ENCODE measurements at places on chromosomes 12 and 14. TPM values are rescaled to one million over a fixed set of nuclear protein-coding genes. Genes with fewer than 3 reads are reported as not detected.

Gene TAS2R50
- total RNA-seq, result 2.0 TPM

Gene KRT71
- not detected for total RNA-seq

Gene NRL
- total RNA-seq, result 4.9 TPM

Gene HRK
- total RNA-seq, result 5.0 TPM

Gene TGM1
- total RNA-seq, result 13.1 TPM

Gene WNT5B
- 4.8 TPM for total RNA-seq

DNA sequence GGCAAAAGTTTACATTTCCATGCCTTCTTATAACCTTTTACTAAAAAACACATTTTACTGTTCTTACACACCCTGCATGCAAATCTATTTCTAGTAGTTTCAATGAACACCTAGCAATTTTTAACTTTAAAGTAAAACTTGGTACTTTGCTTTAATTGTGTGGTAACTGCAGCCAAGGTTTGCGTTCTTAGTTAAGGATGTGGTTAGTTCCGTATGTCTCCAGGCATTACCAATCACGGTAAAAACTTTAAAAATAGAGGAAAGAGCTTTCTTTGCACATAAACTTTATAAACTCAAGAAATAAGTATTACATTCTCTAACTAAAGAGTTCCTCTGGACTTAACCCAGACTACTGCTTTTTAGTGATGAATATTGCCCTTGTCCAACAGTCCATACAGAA, 795.2 kb downstream of the SLC16A7 start:
- no peak for DNase-seq

- no peak for DNase-seq
These were observed 175.8 kb upstream of the NPAS3 start for GRCh38 chr14:32762886-32763285.

DNA sequence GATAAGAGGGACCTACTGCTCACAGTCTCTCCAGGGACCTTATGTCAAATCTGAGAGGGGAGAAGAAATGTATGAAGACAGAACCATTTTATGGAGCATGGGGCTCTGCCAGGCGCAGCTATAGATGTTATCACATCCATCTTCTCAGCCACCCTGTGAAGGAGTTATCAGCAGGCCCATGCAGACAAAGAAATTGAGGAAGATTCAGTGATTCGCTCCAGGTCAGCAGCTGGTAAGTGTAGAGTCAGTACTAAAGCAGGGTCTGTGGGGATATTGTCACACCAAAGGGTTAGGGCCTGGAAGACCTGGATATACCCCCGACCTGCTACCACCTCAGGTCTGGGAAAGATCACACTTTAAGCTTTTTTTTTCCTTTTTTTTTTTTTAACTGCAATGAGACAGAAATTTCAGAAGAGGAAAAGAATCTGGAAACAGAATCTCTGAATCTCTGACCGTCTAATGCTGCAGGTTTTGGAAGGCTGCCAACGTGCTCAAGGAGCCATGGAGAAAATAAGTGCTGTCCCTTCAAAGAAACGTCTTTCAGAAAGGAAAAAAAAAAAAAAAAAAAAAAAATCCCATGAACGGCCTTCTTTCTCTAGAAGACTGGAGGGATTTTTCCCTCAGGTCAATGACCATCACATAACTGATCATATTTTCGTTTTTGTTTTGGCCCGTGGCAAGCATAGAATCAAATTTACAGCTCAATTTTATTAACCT, 73.3 kb upstream of the PLEKHG7 start:
- DNase-seq, result peak; percentile 64

- DNase-seq, result no peak
These were observed 316.2 kb upstream of the NAV3 start for GRCh38 chr12:77514511-77514910.

All from kidney (tissue), 22 donors.